ENCODE measurements at places on chromosomes 7 and 10.

DNA sequence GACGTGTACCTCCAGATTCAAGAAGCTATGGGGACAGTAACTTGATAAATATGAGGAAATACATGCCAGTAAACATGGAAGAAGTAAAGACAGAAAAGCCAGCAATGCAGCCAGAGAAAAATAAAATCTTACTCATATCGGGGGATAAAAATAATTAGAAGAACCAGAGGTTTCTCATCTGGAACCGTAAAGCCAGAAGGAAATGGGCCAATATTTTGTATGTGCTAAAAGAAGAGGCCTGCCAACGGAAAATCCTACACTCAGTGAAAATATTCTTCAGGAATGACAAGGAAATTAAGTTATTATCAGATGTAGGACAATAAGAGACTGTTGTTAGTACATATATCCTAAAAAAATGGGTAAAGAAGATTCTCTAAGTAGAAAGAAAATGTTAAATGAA, 401.2 kb downstream of the CDC14C start:
- no peak for DNase-seq

DNA sequence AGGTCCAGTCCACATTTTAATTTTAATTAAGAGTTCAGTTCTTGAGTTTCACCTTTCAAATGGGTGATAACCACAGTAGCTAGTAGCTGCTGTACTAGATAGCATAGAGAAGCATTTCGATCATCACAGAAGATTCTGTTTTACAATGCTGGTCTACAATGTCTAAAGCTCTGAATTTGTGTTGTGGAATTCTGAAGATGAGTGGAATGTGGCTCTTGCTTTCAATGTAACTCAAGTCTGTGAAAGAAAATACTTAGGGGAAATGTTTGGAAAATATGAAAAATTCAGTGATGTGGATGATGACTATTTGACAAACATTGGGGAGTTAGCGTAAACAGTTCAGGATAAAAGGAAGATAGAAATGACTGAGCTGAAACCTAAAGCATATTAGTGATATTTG, 139.4 kb downstream of the GNAT3 start:
- no peak for DNase-seq

GRCh38 chr10:86339226-86339865, 27.2 kb downstream of the GRID1 start:
- no peak for DNase-seq

DNA sequence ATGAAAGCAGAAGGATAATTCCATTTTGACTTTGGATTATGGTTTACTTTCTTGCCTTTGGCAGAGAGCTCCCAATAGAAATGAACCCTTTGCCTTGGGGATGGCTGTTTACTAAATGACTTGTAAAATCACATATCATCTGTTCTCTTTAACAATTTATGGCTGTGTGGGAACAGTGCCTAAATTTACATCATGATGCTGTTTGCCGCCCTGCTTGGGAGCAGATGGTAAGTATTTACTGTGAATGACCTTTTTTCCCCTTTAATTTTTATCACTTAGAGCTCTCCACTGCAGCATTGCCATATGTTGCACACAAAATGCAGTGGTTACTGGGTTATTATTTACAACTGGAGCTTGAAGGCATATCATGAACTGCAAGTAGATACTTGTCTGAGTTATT, 13.4 kb downstream of the HEPACAM2 start:
- no peak for DNase-seq

- DNase-seq = peak; percentile 46
Measured at GRCh38 chr10:59079386-59080226, 96.8 kb upstream of the PHYHIPL start.

GRCh38 chr7:47819607-47819920, 128.7 kb downstream of the PKD1L1 start:
- no peak for DNase-seq

GRCh38 chr10:70504521-70505358, 26.2 kb downstream of the PALD1 start:
- DNase-seq = no peak

DNA sequence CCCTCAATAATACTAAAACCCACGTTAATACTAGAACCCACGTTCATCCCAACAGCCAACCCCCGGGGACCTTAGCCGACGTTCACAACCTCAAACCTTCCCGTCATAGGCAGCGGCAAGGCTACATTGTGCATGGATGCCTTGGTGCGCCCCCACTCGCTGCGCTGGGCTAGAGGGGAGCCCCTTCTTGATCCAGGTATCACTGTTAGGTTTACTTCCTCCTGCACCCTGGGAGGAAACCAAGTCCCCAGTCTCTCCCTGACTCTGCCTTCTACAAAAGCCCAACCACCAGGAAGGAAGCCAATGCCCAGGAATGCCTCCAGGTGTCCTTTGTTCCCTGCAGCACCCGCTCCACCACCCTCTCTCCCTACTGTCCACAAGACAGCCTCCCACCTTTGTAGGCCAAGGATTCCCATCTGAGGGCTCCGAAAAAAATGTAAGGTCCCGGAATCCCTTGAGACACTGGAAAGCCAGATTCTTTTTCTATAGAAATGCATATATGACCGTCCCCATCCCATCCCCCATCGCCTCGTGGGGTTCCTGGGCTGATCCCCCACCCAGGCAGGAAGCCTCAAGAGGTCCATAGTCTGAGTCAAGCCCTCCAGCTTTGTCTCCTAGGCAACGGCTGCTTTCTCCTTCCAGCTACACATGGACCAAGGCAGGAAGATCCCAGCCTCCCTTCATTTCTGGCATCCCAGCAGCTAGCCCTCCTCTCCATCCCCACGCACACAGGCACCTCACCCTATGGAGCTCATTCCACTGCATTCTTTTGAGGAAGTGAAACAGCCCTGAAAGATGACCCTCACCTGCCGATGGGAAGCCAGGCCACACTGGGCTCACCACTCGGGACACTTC, 25.2 kb downstream of the CTBP2 start:
- no peak for DNase-seq

DNA sequence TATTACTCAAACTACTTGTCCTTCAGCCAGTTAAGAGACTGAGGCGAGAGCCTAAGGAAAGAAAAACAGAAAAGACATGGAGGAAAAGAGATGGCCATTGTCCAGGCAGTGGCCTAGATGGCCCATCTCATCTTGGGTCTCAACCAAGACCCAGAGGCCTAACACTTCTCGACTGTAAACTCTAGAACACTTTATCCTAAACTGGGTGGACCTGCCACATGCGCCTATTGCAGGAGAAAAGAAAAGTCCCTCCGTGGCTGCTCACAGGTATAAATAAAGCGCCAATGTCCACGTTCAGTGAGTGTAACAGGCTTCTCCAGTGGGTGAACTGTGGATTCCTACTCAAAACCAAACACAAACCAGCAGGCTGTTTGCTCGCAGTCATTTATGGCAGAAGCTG, 92.7 kb upstream of the DDC start:
- DNase-seq = no peak

- no peak for DNase-seq
Measured at GRCh38 chr7:74572301-74572979, 85.1 kb upstream of the GTF2I start.

DNA sequence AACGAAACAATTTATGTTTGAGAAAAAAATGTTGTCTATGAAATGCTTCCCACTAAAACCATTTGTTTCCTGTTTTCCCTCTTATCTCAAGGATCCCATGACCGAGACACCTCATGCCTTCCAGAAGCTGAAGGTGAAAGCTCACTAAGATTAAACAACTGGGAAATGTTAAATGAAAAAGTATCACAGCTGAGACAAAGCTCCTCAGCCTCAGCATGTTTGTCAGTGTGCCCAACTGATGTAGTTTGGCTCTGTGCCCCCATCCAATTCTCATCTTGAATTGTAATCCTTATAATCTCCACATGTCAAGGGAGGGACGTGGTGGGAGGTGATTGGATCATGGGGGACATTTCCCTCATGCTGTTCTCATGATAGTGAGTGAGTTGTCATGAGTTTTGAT, 327.3 kb downstream of the HTR7 start:
- DNase-seq = no peak

DNA sequence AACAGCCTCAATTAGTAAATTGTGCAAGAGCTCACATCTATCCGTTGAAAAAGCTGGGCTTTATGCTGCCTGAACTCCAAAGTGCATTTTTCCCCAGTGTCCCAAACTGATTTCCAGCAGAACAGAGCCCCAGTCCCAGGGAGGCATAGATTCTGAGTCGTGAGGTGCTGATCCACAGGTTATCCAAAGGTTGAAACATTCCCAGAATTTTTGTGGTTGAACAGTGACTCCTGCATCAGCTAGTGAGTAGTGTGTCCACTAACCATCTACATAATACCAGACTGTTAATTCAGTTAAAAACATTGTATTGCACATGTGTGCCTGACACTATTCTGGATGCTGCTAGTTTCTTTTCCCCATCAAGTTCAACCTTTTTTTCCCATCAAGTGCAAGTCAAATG, 761.5 kb downstream of the GATA3 start:
- DNase-seq = peak; percentile 63

DNA sequence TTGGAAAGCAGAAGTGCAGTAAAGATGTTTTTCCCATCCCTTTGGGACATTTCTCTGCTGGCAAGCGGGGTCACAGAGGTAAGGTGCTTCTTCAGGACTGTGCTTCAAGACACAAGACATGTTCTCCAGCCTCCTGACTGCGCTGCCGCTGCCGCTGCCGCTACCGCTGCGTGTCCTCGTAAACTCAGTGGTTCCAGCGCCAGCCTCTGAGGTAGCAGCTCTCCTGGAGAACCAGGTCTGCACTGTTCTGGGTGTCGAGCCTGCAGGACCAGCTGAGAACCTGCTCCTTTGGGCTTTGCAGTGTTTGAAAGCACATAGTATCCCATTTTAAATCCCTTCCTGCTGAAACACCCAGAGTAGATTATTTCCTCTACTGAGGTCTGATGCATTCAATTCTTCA, 13.0 kb upstream of the KCNK18 start:
- DNase-seq = no peak

GRCh38 chr10:129966370-129966888, 2.4 kb upstream of the EBF3 start:
- DNase-seq = no peak

GRCh38 chr7:117858712-117859111, 14.5 kb downstream of the CTTNBP2 start:
- DNase-seq = peak; percentile 16

GRCh38 chr10:96360766-96361165, 2.0 kb upstream of the OPALIN start:
- no peak for DNase-seq

- no peak for DNase-seq
Measured at GRCh38 chr7:716222-716621, 10.3 kb upstream of the DNAAF5 start.

GRCh38 chr10:63145782-63146181, 12.7 kb downstream of the NRBF2 start:
- no peak for DNase-seq

GRCh38 chr7:36260481-36260880, 107.4 kb downstream of the EEPD1 start:
- DNase-seq = no peak

DNA sequence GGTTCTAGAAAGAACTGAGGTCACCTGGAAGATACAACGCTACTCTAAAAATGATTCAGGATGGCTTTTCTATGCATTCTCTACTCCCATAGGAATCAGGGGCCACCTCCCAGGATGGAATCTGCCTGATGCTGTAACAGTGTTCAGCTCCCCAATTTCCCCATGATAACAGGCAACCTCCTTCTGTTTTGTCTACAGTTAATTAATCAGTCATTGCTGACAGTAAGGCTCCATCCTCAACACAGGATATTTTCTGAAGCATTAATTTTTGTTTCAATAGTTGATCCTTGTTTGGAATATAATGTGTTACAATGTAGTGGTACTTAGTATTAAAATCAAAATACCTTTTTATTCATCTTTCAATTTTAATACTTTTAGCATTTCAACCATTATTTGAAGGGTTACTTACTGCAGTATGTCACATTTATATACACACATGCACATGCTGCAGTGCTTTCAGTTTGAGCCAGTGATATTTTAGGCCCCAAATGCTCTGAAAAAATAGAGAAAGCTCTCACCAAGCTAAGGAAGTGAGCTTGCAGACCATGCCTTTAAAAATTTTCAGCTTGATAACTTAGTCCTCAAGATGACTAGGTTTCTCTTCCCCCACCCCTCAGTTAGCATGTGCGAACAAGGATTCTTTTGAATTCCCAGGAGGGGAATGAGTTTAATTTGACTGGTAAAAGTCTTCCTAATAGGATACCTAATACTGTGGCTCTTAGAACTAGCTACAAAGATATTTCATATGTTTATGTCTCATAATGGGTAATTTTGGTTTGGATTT, 592 bp upstream of the PIK3CG start:
- DNase-seq = no peak

- DNase-seq = no peak
Measured at GRCh38 chr7:137772316-137772715, 74.5 kb downstream of the DGKI start.

- DNase-seq = peak; percentile 86
Measured at GRCh38 chr7:26667514-26668133, 196.8 kb downstream of the SKAP2 start.

DNA sequence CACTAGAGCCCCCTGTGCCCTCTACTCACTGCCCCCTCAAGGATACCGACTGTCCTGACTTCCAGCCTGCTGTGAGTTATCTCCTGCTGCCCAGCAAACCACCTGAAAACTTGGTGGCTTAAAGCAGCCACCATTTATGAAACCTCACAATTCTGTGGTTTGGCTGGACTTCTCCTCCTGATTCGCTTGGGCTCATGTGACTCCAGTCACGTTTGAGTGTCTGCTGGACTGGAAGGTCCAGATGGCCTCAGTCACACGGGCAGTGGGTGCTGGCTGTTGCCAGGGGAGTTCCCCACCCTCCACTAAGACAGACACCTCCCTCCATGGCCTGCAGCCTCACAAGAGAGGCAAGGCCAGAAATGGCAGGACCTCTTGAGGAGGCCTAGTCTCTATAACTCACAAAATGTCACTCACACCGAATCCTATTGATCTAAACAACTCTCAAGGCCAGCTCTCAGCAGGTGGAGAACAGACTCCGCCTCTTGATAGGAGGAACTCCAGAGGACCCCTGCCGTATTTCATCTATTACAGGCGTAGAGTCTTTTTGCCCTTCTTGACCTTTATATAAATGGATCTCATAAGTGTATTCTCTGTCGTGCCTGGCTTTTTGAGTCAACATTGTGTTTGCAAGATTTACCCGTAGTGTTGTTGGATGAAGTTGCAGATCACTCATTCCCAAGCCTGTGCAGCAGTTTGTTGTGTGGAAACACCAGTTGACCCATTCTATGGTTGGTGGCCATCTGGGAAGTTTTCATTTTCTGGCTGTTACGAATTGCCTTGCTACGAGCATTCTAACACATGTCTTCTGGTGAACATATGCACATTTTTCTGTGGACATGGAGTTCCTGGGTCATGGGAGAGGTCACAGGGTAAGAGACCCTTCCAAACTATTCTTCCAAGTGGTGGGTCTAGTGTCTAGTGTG, 48.3 kb downstream of the ZMIZ1 start:
- peak; percentile 33 for DNase-seq

- DNase-seq = no peak
Measured at GRCh38 chr10:126181626-126182025, 206.7 kb downstream of the ADAM12 start.

All from mammary epithelial cell (primary cell).